ENCODE measurements at places on chromosomes 12 and 14.

DNA sequence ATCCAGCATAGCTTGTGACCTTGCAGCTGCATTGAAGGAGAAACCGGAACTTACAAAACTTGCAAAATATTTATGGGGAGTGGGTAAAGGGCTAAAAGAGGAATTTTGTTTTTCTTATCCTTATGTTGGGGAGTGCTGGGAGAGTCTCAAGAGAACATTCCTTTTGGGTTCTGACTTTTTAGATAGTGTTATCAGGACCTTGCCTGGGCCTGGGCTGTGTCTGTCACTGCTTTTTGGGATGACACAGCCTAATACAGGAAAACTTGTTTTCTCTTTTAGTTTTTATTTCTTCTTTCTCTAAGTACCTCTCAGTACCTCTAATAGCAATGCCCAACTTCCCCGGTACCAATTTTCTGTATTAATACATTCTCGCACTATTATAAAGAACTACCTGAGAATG, 850.6 kb downstream of the RPS29 start:
- no peak for DNase-seq

- peak; percentile 22 for DNase-seq
Measured at GRCh38 chr14:38197001-38197783, 10.5 kb upstream of the SSTR1 start.

- no peak for DNase-seq
Measured at GRCh38 chr14:105577314-105577861, 51.0 kb downstream of the TMEM121 start.

GRCh38 chr12:98126637-98127335, 388.6 kb upstream of the TMPO start:
- no peak for DNase-seq

GRCh38 chr12:122749569-122750332, 2.9 kb upstream of the DENR start:
- no peak for DNase-seq

DNA sequence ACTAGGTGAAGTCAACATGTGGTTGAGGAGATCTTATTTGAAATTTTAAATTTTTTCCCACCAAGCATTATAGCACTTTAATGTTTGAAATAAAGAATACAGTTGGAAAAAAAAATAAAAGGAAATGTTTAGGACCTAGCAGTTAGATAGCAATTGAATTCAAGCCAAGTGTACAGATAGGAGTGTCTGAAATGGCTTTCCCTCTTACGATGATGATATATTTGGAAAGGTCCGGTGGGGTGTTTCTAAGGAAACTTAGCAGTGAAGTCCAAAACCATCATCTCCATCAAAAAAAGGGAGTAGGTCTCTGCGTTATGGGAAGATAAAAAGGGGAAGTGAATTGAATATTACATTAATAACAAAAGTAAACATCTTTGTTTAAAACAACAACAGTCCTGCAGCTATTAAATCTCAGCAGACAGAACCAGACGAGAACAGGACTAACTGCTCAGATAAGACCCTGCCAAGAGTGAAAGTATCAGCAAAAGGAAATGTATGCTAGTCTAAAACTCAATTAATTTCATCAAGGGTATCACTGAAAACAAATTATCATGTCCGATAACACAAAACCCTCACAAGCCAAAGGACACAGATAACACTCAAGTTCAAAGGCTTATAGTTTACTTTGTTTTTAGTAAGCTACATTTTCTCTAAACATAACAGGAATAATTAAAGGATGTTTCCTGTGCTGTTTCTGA, 242.0 kb downstream of the BMP4 start:
- no peak for DNase-seq

GRCh38 chr14:102565959-102566358, 26.5 kb upstream of the RCOR1 start:
- DNase-seq = no peak

GRCh38 chr14:30240685-30241084, 313.0 kb upstream of the PRKD1 start:
- DNase-seq = no peak

GRCh38 chr12:6631549-6631961, 4.2 kb downstream of the LPAR5 start:
- DNase-seq = no peak

DNA sequence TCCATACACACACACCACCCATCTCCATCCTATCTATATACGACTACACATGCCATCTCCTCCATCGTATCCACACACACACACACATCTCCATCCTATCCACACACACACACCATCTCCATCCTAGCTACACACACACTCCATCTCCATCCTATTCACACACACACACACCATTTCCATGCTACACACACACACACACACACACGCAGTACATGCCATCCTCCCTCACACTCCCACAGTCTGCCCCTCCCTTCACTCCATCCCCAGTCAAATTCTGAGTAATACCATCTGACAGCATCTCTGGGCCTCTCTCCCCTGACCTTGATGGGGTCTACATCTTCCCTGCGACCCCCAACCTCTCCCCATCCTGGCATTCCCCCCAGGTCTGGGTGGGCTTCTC, 193.8 kb upstream of the LHX5 start:
- no peak for DNase-seq

DNA sequence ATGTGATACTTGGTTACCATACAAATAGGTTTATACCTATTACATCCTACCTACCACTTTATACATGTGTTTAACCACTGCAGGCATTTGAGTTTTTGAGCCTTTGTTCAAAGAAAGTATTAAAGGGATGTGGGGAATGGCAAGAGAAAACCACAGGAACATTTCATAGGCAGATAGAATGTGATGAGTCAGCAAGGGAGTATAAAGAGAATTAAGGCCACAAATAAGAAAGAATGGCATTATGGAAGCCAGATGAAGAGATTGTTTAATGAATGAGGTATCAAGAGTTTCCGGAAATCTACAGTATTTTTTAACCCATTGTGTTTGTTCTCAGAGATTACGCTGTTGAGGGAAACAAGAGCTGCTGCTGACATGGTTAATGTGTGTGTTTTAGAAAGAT, 66.9 kb downstream of the METTL25 start:
- peak; percentile 81 for DNase-seq

DNA sequence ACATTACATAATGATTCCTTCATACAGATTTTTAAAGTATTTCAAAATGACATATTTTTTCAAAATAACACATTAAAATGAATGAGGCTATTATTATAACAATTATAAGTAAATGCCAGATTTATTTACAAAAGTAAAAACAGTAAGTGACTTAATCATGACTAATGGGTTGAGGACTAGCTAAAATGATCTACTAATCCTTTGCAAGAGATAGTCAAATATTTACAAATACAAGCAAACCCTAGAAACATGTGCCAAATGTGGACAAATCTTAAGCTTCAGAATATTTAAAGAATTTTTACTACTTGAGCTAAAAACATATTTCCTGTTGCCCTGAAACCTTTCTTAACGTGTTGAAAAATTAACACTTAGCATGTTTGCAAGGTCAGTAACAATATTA, 74.8 kb downstream of the KIF21A start:
- DNase-seq = no peak

DNA sequence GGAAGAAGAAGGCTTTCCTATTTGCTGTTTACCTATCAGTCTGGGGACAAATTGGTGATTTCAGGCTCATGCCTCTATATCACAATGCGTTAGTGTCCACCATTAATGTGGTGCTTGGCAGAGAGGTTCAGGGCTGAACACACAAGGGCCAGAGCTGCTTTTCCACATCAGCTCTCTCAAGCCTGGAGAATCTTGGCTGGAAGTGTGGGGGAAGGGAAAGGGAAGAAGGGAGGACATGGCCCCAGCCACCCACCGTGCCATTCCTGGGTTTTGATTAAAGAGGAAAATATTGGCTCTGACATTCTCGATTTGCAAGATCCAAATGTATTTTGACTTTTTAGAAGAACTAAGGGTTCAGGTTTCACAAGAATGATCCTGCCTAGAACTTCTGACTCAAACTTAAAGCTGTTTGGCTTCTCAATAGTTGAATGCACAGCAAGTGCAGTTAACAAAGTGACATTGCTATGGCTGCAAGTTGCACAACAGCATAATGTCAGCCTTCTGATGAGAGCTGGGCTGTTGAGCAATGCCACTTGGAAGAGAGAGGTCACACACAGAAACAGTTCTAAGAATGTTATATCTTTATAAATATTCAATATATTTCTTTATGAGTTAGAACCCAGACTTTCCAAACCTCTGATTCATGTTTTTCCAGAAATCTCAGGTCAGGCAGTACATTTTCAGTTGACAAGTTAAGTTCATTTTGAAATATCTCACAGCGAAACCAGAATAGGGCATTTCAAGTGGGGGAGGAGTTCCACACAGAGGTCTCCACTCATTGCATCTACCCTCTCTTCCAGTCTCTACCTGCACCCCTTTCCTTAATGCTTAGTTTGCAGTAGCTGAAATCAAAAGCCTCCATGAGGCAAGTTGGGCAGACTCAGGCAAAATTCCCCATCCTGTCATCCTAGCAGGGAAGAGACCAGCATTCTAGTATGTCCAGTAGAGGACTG, 25.3 kb downstream of the IGF1 start:
- DNase-seq = no peak

GRCh38 chr14:62079038-62079437, 316.8 kb downstream of the SNAPC1 start:
- DNase-seq = no peak

Measured in astrocyte of the spinal cord (primary cell).